ENCODE measurements at places on chromosomes 3 and 15. TPM values are rescaled to one million over a fixed set of nuclear protein-coding genes. Genes with fewer than 3 reads are reported as not detected.

DNA sequence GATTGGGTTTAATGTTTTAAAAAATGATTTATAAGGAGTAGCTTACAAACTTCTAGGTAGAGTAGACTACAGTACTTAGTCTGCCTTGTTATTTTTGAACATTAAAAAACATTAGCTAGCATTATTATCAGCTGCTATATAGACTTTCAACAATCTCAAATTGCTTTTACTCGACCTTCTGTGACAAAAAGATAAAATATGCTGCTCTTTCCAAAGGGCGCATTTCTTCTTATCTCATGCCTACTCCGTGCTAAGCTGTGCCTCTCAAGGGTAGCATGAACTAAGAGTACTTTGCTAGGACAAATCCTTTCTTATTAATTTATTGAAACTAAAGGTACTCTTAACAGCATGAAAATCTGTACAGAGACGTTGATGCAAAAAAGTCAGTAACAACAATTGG, 71.3 kb downstream of the SPRED1 start:
- DNase-seq, result no peak

DNA sequence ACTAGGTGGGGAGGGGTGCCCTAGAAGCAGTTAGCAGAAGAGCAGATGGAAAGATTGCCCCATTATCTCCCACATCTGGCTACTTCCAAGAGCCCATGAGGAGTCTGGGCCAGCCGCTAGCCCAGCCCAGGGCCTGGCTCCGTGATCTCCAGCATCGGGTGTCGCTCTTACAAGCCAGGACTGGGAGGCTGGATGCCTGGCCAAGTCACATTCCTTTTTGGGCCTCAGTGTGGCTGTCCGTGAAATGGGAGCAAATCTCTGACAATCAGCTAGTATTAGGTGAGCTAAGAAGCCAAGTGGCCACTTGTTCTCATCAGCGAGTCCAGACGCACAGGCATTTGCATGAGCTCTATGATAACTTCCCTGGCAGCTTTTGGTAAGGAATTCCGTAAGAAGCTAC, 23.3 kb upstream of the DOCK3 start:
- no peak for DNase-seq

DNA sequence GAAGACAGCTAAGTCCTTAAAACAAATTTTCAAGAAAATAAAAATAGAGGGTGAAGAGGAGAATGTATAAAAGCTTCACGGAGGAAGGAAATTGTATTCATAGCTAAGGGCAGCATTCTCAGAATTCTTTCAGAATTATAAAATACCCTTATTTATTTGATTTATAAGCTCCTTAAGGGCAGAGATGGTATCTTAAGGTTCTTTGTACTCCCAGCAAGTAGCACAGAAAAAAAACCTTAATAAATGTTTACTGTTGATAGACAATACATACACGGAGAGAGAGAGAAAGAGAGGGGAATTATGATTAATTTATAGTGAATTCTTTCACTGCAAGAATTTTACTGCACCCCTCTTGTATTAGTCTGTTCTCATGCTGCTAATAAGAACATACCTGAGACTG, 375.6 kb upstream of the CCDC54 start:
- no peak for DNase-seq

- no peak for DNase-seq
These were observed 63.1 kb downstream of the CGNL1 start for GRCh38 chr15:57439128-57440027.

- DNase-seq, result no peak
These were observed 237.0 kb downstream of the CPNE4 start for GRCh38 chr3:131797776-131798175.

DNA sequence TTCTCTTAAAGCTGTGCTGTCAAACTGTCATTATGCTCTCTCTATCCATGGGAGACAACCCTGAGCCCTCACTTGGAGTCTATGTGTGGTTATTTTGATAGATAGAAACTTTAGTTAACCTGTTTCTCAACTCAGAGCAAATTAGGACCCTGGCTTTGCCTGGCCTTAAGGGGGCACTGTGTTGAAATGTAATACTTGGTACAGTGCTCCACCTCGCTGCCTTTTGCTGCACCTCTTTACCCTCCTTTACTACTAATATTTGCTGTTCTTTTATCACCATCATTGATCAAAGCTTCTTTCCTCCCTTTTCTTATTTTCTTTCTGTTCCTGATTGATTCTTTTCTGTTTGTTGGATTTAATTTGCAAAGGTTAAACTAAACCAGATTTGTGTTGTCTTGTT, 34.3 kb downstream of the STT3B start:
- DNase-seq, result no peak

DNA sequence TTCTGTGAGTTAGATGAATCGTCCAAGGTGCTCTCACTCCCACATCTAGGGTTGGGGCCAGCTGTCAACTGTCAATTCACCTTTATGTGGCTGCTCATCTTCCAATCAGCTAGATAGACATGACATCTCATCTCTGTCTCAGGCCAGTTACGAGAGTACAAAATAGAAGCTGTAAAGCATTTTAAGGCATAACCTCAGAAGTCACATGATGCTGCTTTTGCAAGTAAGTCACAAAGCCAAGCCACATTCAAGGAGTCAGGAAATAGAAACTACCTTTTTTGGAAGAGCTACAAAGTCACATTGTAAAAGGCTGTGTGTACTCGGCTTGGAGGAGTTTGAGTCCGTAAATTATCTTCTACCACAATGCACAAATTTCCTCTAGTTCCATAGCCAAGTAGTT, 5.1 kb upstream of the CCR1 start:
- no peak for DNase-seq

GRCh38 chr3:114856835-114857234, 290.3 kb downstream of the ZBTB20 start:
- no peak for DNase-seq

DNA sequence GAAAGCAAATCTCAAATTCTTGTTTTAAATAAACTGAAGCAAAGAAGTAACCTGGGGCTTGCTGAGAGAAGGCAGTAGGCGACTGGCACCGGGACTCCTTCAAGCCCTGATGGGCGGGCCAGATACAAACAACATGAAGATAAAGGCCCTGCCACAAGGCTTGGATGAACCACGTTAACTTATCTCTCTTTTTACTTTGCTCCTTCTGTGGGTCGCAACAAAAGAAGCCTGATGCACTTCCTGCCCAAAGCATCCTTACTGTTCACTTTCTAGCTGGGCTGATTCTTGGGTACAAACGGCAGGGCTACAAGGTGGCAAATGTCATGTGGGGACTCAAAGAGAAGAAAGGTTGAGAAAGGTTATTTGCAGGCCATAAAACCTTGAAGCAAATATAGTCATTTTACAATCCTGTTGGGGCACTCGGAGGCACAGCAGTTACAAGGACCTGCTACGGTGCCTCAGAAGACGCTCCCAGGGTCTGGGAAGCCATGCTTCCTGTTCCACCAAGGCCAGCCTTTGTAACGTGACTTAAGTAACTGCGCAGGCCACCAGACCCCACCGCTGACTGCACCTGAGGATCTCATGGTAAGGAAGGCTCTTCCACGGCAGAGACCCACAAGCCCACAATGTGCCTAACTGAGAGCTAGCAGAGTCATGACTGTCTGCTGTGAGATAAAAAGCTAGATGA, 71.1 kb downstream of the CHSY1 start:
- DNase-seq, result no peak

DNA sequence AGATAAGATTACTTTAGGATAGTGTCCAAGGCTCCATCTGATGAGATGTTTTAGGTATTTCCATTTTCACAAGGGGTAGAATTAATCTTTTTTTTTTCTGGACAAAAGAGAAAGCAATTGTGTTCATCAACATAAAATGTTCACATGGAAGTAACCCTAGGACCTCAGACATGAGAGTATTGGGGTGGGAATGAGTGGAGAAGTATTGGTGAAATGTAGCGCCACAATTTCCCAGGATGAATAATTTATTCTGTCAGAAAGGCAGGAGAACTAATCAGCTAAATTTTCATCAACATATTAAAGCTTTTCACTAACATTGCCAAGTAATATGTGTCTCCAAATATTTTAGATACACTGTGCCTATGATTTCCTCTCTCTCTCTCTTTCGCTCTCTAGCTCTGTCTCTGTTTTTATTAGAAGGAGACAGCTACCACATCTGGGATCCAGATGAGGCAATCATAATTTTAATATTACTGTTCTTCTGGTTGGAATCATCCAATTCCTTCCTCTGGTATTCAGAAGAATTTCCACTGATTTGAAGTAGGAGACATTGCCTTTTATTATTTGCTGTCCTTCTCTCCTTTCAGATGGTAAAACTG, 21.6 kb upstream of the ZNF280D start:
- no peak for DNase-seq

GRCh38 chr3:83567935-83568334, 1390.9 kb upstream of the CADM2 start:
- no peak for DNase-seq

Gene CCR9
- not detected for total RNA-seq

Gene MINAR1
- total RNA-seq, result 0.84 TPM

All from NCI-H460 (cell line).